Activated CD4-positive, alpha-beta T cell treated with anti-CD3 and anti-CD28 coated beads for 36 hours (primary cell): ENCODE measurements at places on chromosomes 12 and 14.

DNA sequence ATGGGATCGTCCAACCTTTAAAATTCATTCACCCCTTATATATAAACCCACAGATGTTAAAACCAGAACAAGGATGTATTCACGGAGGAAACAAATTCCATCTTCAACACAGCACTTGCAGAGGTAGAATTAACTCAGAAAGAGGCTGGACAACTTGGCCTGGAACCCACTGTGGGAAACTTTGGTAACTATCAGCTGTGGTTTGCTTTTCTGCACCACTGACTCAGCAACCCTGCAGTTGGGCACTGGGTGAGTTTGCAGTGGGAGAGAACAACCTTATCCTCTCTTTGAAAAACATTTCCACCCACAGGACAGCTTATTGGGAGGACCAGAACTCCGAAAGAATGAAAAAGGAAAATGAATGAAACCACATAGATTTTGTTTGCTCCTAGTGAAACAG lies 66.3 kb downstream of the ZNF664 start:
- no peak for DNase-seq

- DNase-seq: no peak
Observed at GRCh38 chr14:72332046-72332445, 399.8 kb downstream of the RGS6 start.

GRCh38 chr12:126385785-126386184 lies 1320.5 kb downstream of the AACS start:
- DNase-seq: no peak

- no peak for DNase-seq
Observed at GRCh38 chr12:96197503-96198272, 3.5 kb downstream of the ELK3 start.

DNA sequence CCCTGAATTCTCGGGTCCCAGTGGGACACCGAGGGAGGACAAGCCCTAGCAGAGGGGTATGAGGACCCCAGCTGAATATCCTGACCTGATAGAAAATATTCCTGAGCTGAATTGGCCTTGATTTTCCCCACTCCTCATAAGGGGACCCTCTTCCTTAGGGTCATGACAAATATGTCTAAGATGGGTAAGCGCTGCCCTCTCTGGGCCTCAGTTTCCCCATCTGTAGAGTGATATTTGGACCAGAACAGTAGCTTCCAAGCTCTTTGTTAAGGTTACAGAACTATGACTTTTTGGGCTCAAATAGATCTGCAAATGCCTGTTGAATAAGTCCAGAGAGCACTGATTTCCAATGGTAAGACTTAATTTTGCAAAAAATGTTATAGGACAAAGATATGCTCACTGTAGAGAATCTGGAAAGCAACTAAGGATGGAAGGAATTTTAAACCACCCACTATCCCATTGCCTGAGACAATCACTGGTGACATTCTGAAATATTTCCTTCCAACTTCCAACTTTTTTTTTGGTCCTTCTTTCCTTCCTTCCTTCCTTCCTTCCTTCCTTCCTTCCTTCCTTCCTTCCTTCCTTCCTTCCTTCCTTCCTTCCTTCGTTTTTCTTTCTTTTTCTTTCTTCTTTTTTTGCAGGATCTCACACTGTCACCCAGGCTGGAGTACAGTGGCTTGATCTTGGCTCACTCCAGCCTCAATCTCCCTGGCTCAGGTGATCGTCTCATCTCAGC lies 32.0 kb downstream of the MYL2 start:
- DNase-seq: no peak
